ENCODE measurements at places on chromosomes 6 and 20.

DNA sequence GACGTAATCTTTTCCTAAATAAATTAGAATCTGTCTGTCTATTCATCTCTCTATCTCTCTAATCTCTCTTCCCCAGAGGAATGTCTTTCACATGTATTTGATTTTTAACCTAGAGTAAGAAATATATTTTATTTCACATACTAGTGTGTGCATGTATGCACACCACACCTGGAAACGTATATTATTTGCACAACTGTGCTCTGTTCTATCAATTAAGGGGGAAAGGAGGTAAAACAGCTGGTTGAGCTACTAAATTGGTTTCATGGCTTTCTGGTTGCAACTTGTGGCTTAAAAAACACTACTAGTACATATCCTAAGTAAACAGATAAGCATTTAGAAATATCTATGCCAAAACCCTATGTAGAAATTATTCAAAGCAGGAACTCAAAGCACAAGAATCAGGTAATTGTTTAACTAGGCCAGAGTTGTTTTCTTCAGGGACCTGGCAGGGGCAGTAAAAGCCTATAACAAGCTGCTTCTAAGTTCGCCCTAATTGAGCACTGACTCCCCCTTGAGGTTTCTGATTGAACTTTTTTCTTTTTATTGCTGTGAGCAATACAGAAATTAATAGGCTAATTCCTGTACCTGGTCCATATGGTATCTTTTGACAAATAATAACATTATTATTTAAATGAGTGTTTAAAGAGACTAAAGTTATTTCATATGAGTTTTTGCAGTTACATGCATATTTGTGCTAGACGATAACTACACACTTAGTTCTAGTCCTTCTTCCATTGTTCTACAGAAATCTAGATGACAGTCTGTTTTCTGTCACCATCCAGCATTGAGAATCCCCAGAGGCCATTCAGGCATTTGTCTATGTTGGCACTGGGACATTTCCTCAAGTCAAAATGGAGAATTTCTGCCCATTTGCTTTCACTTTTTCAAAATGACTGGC is 88.6 kb downstream of the MCHR2 start:
- peak; percentile 41 for DNase-seq

DNA sequence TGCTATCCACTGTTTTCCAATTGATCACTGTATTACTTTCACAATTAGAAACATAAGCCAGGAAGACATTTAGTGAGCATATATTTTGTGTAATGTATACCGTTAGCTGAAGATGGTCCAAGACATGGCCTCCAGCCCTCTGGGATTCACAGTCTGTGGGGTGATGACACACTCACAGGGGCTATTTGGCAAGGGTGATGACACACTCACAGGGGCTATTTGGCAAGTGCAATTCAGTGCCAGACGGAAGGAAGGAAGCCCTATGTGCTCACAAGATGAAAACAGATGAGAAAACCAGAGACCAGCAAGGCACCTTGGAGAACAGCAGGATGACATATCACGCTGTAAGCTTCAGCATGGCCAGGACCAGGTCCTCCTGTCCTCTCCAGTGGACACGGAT is 183.7 kb downstream of the MBOAT1 start:
- DNase-seq, result no peak

DNA sequence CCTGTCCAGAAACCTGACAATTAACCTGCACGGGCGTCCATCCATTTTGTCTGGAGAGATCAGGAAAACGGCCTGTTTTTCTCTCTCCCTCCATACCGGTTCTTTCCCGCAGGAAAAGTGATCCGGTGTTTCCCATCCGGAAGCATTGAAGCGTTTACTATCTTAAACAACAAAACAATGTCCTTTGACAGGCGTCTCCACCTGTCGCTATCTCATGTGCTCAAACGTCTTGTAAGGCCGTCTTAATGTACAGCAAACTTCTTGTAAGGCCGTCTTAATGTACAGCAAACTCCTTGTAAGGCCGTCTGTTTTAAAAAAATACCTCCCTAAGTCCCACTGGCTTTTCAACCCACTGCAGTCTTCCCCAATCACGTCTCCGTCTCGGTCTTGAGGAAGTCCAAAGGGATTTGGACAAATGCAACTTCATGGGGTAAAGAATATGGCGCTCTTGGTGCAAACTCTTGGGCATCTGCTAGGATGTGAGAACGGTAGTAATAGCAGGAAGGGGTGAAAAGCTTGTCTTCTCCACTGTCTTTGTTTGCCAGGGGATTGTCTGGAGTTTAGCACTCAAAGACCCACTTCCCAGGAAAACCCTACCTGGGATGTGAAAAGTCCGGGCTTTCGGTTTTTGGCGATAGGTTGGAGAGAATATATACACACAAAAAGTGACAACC is 29.9 kb upstream of the TRIM27 start:
- DNase-seq, result peak; percentile 43

- no peak for DNase-seq
These were observed 38.0 kb downstream of the TBC1D7 start for GRCh38 chr6:13290335-13290734.
